Cerebellar nuclear complex (tissue), 1 donor: ENCODE measurements at places on chromosomes 4 and X.

DNA sequence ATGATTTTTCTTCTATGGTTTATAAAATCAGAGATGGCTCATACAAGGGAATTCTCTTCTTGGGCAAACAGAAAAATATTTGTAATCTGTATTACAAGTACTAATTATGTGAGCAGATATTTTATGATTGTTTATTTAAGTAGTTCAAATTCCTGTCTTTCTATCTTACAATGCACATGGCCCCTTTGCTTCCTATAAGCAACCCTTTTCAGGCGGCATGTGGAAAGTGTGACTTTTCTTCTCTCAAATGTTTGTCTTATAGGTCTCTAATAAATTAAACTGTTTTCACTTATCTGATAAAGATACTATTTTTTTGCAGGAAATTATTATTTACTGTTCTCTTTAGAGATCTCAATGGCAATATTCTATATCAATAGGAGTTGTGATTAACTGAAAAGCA is 259.3 kb upstream of the MAGEB18 start:
- DNase-seq = no peak

DNA sequence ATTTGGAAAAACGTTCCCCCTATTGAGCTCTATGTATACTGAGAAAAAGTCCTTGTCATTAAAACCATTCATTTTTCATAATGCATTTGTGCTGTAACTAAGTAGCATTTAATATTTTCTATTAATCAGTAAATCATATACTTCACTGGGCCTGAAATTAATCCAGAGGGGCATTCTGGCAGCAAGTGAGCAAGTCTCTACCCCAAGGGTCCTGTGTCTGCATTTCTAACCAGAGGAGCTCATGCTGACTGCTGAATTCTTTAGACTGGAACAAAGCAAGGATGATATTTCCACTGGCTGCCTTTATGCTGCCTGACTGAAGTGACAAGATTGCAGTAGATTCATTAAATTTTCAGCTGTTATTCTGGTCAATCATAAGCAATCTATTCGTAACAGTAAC is 246.5 kb downstream of the SLITRK2 start:
- DNase-seq = no peak

DNA sequence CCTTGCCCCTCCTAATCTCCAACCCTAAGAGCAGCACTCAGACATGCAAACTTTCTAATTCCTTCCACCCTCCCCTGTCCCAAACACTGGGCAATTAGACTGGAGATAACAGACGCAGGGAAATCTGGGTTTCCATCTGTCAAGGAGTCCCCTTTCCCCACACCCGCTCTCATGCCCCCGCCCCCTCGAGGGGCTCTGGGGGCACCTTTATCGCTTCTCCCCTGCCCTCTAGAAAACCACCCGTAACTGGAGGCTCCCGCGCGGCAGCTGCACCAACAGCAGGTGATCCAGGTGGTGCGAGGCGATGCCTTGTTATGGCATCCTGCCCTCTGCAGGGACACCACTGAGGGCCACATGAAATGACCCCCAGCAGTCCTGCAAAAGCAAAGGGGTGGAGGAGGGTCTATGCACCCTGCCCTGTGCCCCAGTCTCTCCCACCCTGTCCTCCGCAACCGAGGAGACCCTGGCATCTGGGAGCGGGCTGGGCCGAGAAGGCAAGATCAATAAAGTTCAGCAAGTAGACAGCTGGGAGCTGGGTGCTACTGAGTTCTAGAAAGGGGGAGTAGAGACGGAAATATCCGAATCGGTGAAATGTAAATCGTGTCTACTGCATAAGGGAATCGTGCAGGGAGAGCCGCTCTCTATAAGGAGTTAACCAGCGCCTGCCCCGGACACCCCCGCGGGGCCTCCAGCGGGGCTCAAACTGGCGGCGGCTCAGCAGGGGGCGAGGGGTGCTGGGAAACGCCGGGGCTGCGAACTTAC is 1.6 kb downstream of the KCTD8 start:
- DNase-seq = no peak

GRCh38 chrX:56786889-56787733 is 58.1 kb downstream of the NBDY start:
- DNase-seq = no peak

GRCh38 chr4:79598801-79599200 is 190.8 kb upstream of the GK2 start:
- DNase-seq = no peak

DNA sequence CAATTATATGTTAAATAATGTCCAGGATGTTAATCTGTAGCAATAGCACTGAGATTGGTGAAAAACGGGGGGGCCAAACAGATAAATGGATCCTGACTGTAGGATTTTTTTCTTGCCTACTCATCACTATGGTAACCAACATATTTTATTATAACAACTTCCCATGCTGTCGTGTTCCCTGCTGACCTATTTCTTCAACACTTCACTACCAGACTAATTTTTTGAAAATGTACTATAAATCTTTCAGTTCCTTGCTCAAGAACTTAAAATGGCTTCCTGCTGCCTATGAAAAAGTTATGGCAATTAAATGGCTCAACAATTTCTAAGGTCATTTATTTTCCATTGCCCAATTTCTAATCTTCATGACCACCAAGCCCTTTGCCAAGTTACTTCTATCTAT is 38.9 kb upstream of the CFAP47 start:
- no peak for DNase-seq

DNA sequence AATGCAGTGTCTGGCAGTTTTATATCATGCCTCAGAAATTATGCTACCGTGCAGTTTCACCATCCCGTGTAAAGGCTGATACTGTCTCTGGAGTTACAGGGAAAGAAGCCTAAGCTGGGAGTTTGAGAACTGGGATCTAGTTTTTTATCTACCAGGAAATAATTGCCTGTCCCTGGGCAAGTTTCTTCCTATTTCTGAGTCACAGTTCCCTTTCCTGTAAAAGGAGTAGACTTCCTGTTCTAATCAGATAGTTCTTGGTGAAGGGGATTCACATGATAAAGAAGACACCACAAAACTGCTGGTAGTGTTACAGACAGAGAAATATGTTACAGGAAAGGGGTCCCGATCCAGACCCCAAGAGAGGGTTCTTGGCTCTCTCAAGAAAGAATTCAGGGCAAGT is 17.1 kb downstream of the HERC3 start:
- no peak for DNase-seq

GRCh38 chrX:74421036-74421739 is at the start of gene SLC16A2:
TSS of gene SLC16A2 (plus strand) at chrX:74421493. CDS start at chrX:74421638, 145 bp downstream.
- no peak for DNase-seq

DNA sequence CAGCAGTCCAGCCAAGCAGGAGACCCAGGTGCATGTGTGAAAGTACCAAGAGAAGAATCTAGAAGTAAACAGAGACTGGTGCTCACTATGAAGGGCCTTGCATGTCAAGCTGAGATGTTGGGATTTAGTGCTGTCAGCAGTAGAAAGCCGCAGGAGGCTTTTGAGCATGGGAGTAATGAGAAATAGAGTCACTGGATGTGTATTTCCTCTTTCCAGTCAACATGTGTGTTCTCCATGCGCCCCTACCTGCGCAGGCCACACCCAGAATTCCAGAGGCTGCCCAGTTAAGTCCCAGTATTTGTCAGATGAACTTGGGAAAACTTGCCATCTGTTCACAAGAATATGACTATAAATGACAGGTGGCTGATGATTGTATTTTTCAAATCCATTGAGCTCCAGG is 4.5 kb upstream of the MAMLD1 start:
- DNase-seq = no peak

GRCh38 chr4:105634402-105635080 is 73.9 kb downstream of the INTS12 start:
- DNase-seq = no peak

GRCh38 chr4:119189638-119190037 is 22.9 kb upstream of the USP53 start:
- DNase-seq = no peak

DNA sequence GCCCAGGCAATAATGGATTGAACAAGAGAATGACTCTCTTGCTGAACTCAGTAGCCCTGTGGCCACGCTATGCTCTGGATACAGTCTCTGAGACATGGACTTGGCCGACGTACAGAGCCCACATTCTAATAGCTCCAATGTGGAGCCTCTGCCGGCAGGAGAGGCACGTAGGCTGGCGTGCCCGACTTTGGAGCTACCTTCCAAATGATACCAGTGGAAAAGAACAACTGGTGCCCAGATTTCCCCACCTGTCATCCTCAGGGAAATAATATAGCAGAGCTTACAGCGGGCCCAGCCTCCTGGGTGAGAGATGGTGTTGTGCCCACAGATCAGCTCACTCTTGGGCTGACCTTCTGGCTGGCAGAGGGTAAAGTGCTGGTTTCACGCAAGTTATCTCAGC is 10.6 kb downstream of the NDP start:
- peak; percentile 59 for DNase-seq

DNA sequence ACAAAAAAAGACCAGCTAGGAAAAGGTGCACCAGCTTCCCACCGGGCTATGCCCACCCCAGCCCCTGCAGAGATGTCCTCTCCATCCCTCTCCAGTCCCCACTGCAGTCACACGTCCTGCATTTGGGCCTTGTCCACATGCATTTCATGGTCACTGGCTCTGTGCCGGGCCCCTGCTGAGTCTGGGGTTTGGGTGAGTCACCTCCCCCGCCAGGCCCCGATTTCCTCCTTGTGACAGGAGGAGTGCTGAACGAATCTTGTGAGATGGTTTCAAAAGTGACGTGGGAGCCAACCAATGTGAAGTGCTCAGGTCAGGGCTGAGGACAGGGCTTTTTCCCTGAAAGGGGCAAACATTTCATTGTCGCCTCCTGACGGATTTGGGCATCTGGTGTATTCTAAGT is 7.1 kb downstream of the CPZ start:
- no peak for DNase-seq

GRCh38 chr4:154743683-154744340 is at the start of gene LRAT:
TSS of gene LRAT (plus strand) at chr4:154744000. CDS start at chr4:154744327, 327 bp downstream.
- DNase-seq = no peak

GRCh38 chr4:10066206-10066605 is 44.9 kb upstream of the SLC2A9 start:
- DNase-seq = no peak

GRCh38 chr4:165079476-165079875 is 25.8 kb downstream of the TRIM75 start:
- peak; percentile 13 for DNase-seq

DNA sequence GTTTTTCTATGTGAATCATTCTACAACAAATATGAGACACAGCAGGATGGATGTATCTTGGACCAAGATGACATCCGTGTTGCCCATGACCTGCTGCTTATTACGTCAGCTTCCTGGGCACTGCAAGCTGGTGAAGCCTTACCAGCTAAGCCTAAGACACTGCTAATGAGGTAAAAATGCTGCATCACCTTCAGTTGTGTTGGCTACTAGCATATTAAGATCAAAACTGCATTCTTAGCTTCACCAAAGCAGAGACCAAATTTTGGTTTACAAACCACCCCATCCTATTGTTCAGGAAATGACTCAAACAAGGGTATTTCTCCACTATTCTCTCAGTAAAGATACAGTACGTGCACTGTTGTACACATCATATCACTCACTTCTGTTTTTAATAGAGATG is 50.3 kb downstream of the MAML3 start:
- DNase-seq = no peak

GRCh38 chr4:107449611-107450369 is 270.2 kb downstream of the PAPSS1 start:
- DNase-seq = no peak

- DNase-seq = no peak
Measured at GRCh38 chrX:45788941-45789348, 588.3 kb upstream of the DIPK2B start.

DNA sequence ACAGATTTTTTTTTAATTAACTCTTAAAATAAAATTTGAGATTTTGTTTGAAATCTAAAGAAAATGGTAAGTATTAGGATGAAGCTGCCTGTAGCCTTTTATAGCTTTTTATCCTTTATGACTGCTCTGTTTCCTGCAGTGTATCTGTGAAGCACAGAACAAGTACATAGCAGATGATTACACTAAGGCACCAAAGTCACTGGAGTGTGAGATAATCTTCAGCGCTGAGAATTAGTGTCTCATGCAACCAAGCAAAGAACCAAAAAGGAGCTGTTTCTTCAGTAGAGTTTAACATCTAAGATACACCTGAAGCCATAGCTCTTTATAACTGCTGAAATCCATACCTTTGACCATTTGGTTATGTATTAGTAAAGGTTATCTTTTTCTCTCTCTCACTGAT is 1989.8 kb upstream of the PCDH10 start:
- DNase-seq = no peak

- no peak for DNase-seq
Measured at GRCh38 chr4:113051361-113051760, 1.9 kb downstream of the ANK2 start.

- no peak for DNase-seq
Measured at GRCh38 chr4:24923550-24923949, 10.7 kb upstream of the CCDC149 start.

DNA sequence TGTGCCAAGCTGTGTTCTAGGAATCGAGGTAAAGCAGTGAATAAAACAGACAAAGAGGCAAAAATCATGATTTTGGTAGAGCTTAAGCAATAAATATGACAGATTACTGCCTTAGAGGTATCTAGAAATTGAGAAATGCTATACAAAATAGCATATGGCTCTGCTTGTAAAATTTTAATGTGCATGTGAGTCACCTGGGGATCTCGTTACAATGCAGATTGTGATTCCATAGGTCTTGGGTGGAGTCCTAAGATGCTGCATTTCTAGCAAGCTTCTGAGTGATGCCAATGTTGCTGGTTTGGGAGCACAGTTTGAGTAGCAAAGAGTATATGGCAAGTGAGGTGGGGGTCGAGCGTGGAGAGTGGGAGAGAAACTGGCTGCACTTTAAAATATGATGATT is 697.3 kb upstream of the MAGEB2 start:
- DNase-seq = no peak

DNA sequence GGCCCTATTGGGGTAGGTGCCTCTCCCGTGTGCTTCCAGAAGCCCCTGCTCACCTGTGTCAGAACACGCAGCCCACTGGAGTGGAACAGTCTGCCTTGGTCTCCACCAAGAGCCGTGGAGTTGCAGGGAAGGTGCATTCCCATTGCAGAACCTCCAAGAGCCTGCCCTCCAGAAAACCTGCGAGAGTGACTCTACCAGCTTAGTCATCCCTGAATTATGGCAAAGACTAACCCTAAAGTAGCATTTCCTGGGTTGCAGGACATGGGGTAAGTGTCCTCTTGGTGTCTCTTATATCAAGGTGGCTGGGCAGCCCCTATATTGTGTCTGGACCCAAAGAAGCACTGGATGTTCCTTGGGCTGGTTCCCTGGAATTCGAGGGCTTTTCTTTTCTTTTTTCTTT is 224.6 kb downstream of the BCOR start:
- no peak for DNase-seq

DNA sequence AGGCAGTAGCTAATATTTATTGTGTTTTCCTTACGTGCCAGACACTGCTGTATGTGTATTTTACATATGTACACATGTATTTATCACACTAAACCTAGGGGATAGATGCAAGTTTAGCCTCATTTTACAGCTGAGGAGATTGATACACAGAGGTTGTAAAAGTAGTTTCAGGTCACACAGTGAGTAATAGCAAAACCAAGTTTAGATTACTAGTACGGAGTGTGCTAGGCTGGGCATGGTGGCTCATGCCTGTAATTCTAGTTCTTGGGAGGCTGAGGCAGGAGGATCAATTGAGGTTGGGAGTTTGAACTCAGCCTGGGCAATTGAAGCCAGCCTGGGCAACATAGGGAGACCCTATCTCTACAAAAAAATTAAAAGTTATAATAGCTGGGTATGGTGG is 701.1 kb upstream of the ATOH1 start:
- no peak for DNase-seq
